T follicular helper cell (primary cell): ENCODE measurements at places on chromosomes 4 and X.

GRCh38 chr4:10697086-10697485 lies 12.5 kb upstream of the CLNK start:
- DNase-seq, result no peak

GRCh38 chr4:147839200-147839599 lies 107.3 kb downstream of the ARHGAP10 start:
- DNase-seq, result no peak

GRCh38 chr4:26281881-26282280 lies 38.9 kb upstream of the RBPJ start:
- no peak for DNase-seq

DNA sequence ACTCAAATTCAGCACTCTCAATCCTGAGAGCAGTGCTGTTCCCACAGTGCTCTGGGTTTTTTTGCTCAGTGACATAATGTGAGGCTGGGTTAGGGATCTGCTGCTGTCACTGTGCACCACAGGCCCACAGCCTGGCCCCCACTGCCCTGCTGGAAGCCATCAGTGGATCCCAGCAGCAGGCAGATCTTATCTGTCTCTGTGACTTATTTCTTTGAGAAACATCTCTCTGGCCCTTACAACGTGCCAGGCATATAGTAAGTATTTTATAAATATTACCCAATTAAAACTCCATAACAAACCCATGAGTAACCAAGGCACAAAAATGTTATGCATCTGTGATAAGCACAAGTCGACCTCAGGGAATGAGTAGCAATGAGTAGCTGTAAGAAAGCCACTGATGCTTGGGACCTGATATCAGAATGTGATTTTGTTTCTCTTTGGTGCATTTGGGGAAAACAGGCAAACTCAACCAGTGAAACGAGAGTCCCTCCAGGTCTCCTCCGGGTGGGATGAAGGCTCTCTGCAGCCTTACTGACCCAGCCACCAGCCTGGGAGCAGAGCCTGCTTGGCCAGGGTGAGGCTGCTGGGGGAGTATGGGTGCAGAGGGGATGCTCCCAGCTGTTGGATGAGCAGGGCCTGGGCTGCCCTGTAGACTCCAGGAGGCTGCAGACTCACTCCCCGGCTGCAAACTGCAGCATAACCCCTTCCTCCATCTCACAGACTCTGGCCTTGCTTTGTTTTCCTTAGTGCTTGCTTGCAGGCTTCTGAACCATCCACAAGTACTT lies 172.7 kb upstream of the LNX1 start:
- DNase-seq, result no peak

DNA sequence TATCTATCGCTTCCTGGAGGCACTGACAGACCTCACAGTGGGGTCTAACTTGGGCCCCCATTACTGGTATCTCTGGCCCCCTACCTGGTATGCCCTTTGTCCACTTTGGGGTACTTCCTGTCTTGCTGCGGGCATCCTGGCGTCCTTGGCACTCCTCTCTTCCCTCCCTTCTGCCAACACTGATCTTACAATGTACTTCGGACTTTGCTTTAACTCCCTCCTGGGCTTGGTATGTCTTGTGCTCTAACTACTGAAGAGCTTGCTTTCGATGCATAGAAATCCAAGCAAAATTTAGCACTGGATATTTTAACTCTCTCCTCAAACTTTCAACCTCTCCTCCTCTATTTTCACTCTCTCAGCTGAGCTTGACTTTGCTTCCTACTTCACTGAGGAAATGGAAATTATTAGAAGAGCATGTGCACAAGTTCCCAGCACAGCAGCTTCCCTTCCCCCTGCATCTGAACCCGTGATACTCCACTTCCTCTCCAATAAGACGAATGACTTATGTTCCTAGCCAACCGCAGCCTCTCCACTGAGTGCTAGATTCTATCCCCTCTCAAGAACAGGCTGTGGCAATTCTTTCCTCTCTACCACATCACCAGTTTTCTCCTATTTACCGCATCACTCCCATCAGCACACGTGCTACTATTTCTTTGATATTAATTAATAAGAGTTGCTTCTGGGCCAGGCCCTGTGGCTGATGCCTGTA lies 52.9 kb downstream of the SUPT20HL2 start:
- no peak for DNase-seq

DNA sequence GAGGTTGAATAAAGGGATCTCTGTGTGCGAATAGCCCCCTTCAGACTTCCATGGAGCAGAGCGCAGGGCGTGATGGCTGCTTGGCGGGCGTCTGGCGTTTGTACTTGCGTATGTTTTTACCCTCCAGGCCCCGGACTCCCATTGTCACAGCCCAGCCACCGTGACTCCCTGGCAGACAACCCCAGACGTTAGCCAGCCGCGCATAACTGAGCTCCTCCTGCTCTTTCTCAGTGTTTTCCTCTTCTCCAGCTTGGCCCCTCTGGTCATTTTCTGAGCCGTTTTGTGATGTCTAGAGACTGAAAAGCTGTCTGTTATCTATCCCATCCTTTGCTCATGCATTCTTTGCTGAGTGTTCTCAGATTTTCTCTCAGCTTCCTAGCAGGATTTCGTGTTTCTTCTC lies 54.3 kb downstream of the IGFBP7 start:
- no peak for DNase-seq

- DNase-seq, result no peak
Measured at GRCh38 chrX:27163236-27163635, 299.9 kb downstream of the PPP4R3C start.

GRCh38 chr4:102836596-102836995 lies 9.2 kb upstream of the UBE2D3 start:
- DNase-seq, result no peak

- DNase-seq, result no peak
Measured at GRCh38 chrX:119228512-119229252, 7.4 kb upstream of the PGRMC1 start.

DNA sequence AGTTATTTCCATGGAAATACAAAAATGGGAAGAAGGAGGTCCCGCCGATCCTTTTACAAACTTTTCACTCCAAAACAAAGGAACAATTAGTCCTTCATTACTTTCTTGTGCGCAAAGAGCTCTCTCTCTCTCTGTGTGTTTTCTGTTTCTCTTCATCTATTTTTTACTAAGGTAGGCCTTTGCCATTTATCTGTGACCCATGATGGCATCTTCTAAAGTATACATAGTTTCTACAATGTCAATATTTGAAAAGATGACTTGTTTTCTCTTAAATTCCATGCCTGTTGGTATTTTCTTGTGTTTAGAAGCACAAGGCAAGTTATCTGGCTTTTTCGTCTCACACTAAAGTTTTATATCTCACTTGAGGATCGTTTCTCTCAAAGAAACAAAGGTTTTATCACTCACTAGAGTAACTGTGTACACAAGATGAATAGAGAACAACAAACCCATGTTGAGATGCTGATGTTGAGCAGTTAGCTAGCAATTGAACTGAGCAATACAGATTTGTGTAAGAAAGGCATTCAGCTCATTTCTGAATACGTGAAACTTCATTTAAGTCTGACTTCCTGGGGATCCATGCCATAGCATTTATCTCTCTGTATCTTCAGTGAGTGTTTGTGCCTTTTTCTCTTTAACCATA lies 250.3 kb downstream of the GBA3 start:
- DNase-seq, result no peak

- DNase-seq, result no peak
Measured at GRCh38 chr4:138992676-138993075, 22.9 kb upstream of the NOCT start.

- DNase-seq, result no peak
Measured at GRCh38 chr4:157115613-157116335, 39.8 kb downstream of the GLRB start.

GRCh38 chr4:55980725-55981124 lies 32.0 kb downstream of the CEP135 start:
- DNase-seq, result no peak

- no peak for DNase-seq
Measured at GRCh38 chrX:66919280-66919832, 280.5 kb upstream of the EDA2R start.
